ENCODE measurements at places on chromosomes 11 and 22.
A peak's percentile ranks its signal among the peaks of the same experiment; 100 is the strongest.

- H3K27me3 ChIP-seq = no peaks in the 10 kb centered on the region
- H3K27ac ChIP-seq = no peak overlapping the region
- no peaks in the 10 kb centered on the region for H3K4me1 ChIP-seq
- H3K36me3 ChIP-seq = no peaks in the 10 kb centered on the region
- H3K4me3 ChIP-seq = no peak overlapping the region
Observed at GRCh38 chr22:39718921-39719475, 148.4 kb downstream of the CACNA1I start.

GRCh38 chr11:87466223-87466622 lies 428.5 kb downstream of the TMEM135 start:
- no peak for DNase-seq
- H3K36me3 ChIP-seq = no peaks in the 10 kb centered on the region
- peaks cover 5% of the 10 kb centered on the region for H3K4me1 ChIP-seq
- H3K4me3 ChIP-seq = no peak overlapping the region
- H3K27me3 ChIP-seq = no peaks in the 10 kb centered on the region

DNA sequence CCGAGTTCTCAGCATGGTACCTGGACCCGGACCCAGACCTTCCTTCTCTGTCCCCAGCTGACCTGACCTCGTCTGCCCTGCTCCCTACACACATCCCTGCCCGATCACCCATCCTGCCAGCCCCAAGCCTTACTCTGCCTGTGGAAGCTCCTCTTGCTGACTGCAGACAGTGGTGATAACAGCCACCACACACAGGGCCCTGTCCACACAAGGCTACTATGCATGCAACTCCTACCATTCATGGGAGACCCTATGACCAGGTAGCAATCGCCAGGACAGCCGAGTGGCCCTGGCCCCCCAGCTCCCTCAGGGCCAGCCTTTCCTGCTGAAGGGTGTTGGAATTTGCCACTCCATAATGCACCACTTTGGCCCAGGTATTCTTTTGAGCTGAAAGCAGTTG lies 233.6 kb downstream of the BRD1 start:
- DNase-seq = no peak
- H3K27me3 ChIP-seq = no peaks in the 10 kb centered on the region
- H3K4me3 ChIP-seq = no peak overlapping the region
- H3K27ac ChIP-seq = no peak overlapping the region
- H3K4me1 ChIP-seq = peaks cover 2% of the 10 kb centered on the region
- H3K36me3 ChIP-seq = no peaks in the 10 kb centered on the region

GRCh38 chr11:75035911-75036565 lies 47.3 kb downstream of the NEU3 start:
- no peak overlapping the region for H3K4me3 ChIP-seq
- no peaks in the 10 kb centered on the region for H3K27me3 ChIP-seq
- peaks cover 23% of the 10 kb centered on the region for H3K4me1 ChIP-seq
- peak overlapping the region; percentile 54 for H3K27ac ChIP-seq

DNA sequence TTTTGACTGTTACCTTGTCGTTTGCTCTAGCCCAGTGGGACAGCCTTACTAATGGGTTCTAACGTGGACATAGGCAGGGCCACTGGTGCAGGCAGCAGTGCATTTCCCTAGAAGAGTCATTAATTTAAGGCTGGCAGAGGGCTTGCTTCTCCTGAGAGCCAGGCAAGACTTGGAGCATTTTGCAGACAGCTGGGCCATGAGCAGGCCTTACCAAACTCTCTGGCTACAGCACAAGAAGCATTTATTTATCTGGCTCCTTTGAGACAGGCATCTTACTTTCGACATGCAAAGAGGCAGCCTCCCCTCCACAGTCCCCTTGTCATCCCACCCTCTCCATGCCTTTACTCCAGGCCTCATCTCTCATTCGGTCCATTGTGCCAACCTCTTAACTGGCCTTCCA lies 139.9 kb downstream of the CSNK2A3 start:
- H3K4me3 ChIP-seq = no peak overlapping the region
- H3K27me3 ChIP-seq = no peaks in the 10 kb centered on the region
- H3K4me1 ChIP-seq = no peaks in the 10 kb centered on the region
- DNase-seq = no peak
- H3K27ac ChIP-seq = no peak overlapping the region

GRCh38 chr11:118514103-118514502 lies 13.2 kb upstream of the TTC36 start:
- no peaks in the 10 kb centered on the region for H3K27me3 ChIP-seq
- H3K4me1 ChIP-seq = no peaks in the 10 kb centered on the region
- H3K36me3 ChIP-seq = peaks cover 30% of the 10 kb centered on the region
- DNase-seq = no peak
- no peak overlapping the region for H3K4me3 ChIP-seq
- H3K27ac ChIP-seq = no peak overlapping the region

- H3K4me3 ChIP-seq = no peak overlapping the region
- no peak overlapping the region for H3K27ac ChIP-seq
- no peak for DNase-seq
- peaks cover 7% of the 10 kb centered on the region for H3K4me1 ChIP-seq
- H3K27me3 ChIP-seq = no peaks in the 10 kb centered on the region
- H3K36me3 ChIP-seq = no peaks in the 10 kb centered on the region
Observed at GRCh38 chr11:32827276-32827675, 2.5 kb upstream of the PRRG4 start.

DNA sequence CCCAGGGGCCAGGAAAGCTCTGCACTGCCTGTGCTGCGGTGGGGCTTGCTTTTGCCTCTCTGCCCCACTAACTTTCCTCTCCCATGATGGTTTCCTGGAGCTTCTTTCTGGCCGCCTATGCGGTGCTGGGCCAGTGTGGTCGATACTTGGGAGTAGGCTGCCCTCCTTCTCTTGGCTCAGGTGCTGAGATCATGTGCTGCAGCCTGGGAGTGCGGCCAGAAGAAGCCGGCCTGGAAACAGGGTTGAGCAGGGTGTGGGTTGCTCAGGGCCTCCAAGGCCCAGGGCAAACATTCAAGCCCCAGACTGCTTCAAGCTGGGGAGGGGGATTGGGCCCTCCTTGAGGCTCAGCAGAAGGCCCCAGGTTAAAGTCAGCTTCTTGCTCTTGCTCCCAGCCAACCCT lies 125.0 kb downstream of the NTM start:
- H3K4me1 ChIP-seq = no peaks in the 10 kb centered on the region
- DNase-seq = no peak
- no peak overlapping the region for H3K27ac ChIP-seq
- H3K4me3 ChIP-seq = no peak overlapping the region

- no peak overlapping the region for H3K27ac ChIP-seq
- H3K27me3 ChIP-seq = no peaks in the 10 kb centered on the region
- no peaks in the 10 kb centered on the region for H3K36me3 ChIP-seq
- no peak overlapping the region for H3K4me3 ChIP-seq
- peaks cover 7% of the 10 kb centered on the region for H3K4me1 ChIP-seq
Observed at GRCh38 chr11:106957030-106957482, 61.2 kb downstream of the GUCY1A2 start.

- no peak overlapping the region for H3K4me3 ChIP-seq
- H3K36me3 ChIP-seq = no peaks in the 10 kb centered on the region
- DNase-seq = no peak
- H3K27me3 ChIP-seq = no peaks in the 10 kb centered on the region
- H3K4me1 ChIP-seq = no peaks in the 10 kb centered on the region
- H3K27ac ChIP-seq = no peak overlapping the region
Observed at GRCh38 chr11:131762346-131763110, 392.1 kb downstream of the NTM start.

GRCh38 chr22:35089139-35089538 lies 23.2 kb downstream of the ISX start:
- no peaks in the 10 kb centered on the region for H3K27me3 ChIP-seq
- no peaks in the 10 kb centered on the region for H3K4me1 ChIP-seq
- no peak for DNase-seq
- H3K27ac ChIP-seq = no peak overlapping the region

GRCh38 chr11:17811352-17811751 lies 76.8 kb downstream of the KCNC1 start:
- H3K27me3 ChIP-seq = no peaks in the 10 kb centered on the region
- no peaks in the 10 kb centered on the region for H3K36me3 ChIP-seq
- H3K4me3 ChIP-seq = no peak overlapping the region

DNA sequence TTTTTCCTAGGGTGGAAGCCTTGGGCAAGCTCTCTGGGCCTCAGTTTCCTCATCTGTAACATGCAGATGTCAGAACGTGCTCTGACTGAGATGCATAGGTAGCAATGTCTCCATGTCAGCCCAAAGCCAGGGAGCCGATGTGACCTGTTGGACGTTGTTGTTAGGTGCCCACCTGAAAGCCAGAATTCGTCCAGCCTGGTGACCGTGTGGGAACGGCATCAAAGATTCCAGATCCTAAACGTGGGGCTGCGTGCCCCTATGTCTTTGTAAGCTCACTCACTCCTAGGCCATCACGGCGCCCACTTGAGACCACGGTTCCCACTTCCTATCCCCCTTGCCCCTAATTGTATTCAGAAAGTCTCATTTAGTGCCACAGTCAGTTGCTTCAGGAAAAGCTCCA lies 48.2 kb downstream of the FBLN1 start:
- H3K27ac ChIP-seq = peak overlapping the region; percentile 84
- peaks cover 84% of the 10 kb centered on the region for H3K36me3 ChIP-seq
- peaks cover 44% of the 10 kb centered on the region for H3K4me1 ChIP-seq
- no peaks in the 10 kb centered on the region for H3K27me3 ChIP-seq
- DNase-seq = no peak

DNA sequence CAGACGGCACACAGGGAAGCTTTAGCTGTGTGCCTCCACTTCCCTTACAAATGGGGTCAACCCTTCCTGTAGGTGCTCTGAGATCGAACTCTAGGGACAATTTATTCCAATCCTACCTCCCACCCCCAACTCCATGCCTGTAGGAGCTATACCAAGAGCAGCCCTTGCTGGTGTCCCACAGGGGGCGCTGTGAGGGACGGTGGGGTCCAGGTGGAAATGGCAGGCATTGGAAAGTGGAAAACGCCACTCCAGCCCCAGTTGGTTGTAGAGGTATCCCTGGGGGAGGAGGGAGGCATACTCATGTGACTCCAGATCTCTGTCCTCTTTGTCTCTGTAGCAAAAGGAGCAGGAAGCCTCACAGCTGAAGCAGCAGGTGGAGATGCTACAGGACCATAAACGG lies 161.3 kb downstream of the MYO18B start:
- no peaks in the 10 kb centered on the region for H3K36me3 ChIP-seq
- no peak for DNase-seq
- H3K4me3 ChIP-seq = no peak overlapping the region
- no peak overlapping the region for H3K27ac ChIP-seq
- H3K27me3 ChIP-seq = no peaks in the 10 kb centered on the region

DNA sequence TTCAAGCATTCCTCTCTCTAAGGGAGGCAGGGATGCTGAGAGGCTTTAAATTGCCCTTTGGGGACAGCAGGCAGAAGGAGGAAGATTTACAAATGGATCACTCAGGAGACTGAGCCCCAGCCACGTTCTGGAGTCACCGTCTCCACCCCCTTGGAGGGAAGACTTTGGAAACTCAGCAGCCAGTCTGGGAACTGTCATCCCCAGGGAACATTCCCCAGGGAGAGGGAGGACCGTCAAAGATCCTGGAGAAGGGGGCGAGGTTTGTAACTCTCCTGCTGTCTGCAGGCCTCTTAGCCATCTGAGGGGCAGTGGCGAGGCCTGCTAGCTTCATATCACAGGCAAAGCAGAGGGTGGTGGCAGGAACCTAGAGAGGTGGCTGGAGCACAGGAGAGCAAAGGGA lies 56.1 kb upstream of the SLC22A12 start:
- no peaks in the 10 kb centered on the region for H3K27me3 ChIP-seq
- H3K4me3 ChIP-seq = no peak overlapping the region
- H3K36me3 ChIP-seq = no peaks in the 10 kb centered on the region
- no peak for DNase-seq
- no peaks in the 10 kb centered on the region for H3K4me1 ChIP-seq

DNA sequence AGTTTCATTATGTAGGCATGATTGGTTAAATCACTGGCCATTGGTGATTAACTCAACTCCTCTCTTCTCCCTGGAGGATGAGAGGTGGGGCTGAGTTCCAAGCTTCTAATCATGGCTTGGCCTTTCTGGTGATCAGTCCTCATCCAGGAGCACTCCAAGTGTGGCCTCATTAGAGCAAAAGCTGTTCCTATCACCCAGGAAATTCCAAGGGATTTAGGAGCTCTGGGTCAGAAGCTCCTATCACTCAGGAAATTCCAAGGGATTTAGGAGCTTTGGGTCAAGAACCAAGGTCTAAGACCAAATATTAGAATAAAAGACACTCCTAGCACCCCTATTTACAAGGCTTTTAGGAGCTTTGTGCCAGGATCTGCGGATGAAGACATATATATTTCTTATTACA lies 168.0 kb upstream of the BDNF start:
- no peak overlapping the region for H3K27ac ChIP-seq
- no peaks in the 10 kb centered on the region for H3K36me3 ChIP-seq
- H3K4me1 ChIP-seq = no peaks in the 10 kb centered on the region

DNA sequence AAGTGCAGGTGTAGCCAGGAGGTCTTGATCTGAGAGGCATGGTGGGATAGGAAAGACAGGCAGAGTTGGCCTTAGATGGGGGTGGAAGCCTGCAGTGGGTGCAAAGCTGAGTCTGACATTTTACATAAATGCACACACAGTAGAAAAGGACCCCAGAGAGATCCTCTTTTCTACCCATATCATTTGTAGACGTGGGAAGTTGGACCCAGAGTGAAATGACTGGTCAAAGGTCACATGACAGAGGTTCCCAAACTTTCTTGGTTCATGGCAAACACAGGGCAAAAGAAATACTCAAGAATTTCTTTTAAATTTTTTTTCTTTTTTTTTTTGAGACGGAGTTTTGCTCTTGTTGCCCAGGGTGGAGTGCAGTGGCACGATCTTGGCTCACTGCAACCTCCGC lies 6.2 kb upstream of the FOXRED2 start:
- no peak overlapping the region for H3K27ac ChIP-seq
- no peaks in the 10 kb centered on the region for H3K27me3 ChIP-seq
- H3K4me1 ChIP-seq = no peaks in the 10 kb centered on the region
- no peak for DNase-seq
- H3K36me3 ChIP-seq = peaks cover 54% of the 10 kb centered on the region
- H3K4me3 ChIP-seq = no peak overlapping the region

DNA sequence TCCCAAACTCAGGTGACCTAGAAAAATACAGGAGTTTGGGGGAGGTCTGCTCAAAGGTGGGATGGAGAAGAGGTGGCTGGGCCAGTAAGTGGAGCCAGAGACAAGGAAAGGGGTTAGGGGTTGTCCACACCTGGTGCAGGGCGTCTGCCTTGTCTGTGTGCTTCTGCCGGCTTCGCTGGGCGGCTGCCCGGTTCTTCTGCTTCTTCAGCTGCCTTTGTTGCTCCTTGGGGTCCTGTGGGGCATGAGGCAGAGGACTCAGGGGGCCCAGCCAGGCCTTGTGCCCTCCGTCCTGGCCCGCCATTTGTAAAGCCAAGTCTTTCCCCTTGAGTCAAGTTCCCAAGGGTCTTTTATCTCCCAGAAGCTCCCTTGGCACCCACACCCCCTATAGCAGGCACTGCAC lies 2.5 kb downstream of the BATF2 start:
- no peaks in the 10 kb centered on the region for H3K36me3 ChIP-seq
- no peak for DNase-seq
- no peaks in the 10 kb centered on the region for H3K27me3 ChIP-seq
- H3K4me1 ChIP-seq = no peaks in the 10 kb centered on the region
- H3K27ac ChIP-seq = no peak overlapping the region

GRCh38 chr11:44007481-44008087 lies 40.2 kb upstream of the ACCSL start:
- H3K27me3 ChIP-seq = no peaks in the 10 kb centered on the region
- DNase-seq = no peak
- H3K27ac ChIP-seq = no peak overlapping the region
- H3K4me3 ChIP-seq = no peak overlapping the region
- no peaks in the 10 kb centered on the region for H3K36me3 ChIP-seq
- H3K4me1 ChIP-seq = peaks cover 16% of the 10 kb centered on the region

Data from trophoblast cell (in vitro differentiated cells and primary cell).